Activated gamma-delta T cell treated with anti-CD3 and anti-CD28 coated beads, Interleukin-2, amount 50 U/mL, for 16 hours (primary cell): ENCODE measurements at places on chromosomes 3 and 15.

DNA sequence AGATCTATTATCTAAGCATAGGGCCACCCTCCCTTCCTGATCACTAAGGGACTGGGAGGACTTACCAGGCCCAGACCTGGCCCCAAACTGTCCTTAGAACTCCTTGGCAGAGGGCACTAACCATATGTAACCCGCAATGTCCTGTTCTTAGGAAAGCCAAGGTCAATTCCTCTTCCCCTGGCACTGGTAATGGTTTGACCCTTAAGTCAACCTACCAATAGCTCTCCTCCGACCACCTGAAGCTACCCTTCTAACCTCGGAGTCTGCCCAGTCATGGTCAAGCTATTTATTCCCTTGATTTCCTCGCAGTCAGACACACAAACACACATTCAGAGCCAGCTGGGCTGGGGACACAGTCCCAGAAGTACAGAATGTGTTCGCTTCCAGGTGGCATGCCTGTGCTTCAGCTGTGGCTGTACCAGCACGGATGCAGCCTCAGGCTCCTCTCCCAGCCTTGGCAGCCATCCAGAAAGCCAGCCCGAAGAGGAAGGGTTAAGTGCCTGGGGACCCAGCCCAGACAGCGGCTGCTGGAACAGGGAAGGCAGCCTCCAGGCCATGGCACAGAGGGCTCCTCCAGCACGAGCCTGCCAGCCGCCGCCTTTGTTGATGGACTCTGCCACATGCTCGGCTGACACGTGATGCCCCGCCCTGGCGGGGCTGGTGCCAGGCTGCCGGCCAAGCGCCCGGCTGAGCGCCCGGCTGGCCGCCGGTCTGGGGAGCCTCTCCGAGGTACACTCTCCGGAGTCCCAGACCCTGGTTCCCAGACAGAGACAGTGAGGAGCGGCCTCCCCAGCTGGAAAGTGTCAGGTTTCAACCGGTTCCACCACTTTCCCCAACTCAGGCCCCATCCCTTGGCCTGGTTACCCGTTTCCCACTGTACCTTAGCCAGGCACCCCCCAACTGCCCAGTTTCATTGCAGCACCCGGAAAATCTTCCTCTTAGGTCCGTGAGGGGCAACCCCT, 5.5 kb downstream of the BMF start:
- no peak for DNase-seq

GRCh38 chr3:82743196-82743595, 981.8 kb upstream of the GBE1 start:
- DNase-seq, result no peak

DNA sequence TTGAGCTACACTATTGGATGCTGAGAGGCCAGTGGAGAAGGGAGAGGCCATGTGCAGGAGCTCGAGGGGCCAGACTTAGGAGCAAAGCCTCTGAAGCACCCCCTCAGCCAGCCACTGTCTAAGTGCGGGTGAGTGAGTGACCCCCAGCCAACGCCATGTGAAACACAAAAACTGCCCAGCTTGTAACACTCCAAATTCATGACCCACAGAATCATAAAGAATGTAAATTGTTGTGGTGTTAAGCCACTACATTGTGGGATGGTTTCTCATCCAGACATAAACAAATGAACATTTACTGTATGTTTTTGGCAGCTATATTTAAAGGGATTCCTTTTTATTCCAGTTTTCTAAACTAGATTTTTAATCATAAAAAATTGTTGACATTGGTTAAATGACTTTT, 27.2 kb upstream of the TMEM158 start:
- DNase-seq, result no peak

GRCh38 chr15:73955861-73956742, 29.8 kb downstream of the LOXL1 start:
- no peak for DNase-seq

DNA sequence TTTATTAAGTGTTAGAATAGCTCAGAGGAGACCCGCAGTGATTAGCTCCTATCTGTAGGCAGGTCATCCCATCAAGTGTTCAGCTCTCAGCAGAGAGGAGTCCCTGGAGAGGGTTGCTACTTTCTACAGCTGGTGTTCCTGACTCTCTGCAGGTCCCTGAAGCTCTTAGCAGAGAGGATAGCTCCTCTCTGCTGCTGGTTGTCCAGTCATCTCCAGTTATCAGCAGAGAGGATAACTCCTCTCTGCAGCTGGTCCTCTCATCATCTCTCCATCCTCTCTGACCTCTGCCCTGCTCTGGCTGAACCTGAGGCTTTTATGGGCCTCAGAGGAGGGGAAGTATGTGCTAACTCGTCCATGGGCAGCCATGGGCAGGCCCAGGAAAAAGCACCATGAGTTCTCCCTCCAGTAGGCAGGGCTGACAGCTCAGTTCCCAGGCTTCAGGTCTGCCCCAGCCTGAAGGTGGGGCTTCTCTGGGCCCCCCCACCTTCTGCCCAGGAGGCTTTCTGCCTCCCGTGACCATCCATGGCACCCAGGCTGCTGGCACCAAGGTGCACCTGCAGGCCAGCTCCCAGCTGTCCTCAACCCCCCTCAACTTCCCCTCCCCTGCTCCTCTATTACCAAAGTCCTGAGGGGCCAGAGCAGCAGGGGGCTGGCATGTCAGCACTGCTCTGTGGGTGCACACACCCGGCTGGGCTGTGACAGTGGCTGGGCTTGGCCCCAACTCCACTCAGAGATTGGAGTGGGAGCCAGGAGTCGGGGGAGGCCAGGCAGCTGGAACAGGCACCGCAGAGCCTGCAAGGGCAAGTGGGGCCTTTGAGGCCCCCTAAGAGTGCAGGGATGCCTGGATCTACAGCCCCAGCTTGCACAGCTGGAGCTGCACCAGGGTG, 98.9 kb upstream of the FRMD4B start:
- DNase-seq, result no peak

DNA sequence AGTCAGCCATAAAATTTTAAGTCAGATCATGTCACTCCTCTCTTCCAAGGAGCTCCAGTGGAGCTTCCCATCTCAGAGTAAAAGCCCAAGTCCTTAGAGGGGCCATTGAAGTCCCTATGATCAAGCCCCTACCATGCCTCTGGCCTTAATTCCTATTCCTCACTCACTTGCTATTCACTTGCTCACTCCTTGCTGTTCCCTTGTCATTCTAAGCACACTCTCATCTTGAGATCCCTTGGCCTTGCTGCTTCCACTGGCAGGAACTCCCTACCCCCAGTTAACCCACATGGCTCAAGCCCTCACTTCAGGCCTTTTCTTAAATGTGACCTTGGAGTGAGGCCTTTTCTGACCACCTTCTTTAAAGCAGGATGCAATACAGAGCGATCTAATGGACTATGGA, 12.3 kb upstream of the SECISBP2L start:
- DNase-seq, result no peak

GRCh38 chr3:198112031-198112430, 152.0 kb downstream of the LMLN start:
- DNase-seq, result no peak

DNA sequence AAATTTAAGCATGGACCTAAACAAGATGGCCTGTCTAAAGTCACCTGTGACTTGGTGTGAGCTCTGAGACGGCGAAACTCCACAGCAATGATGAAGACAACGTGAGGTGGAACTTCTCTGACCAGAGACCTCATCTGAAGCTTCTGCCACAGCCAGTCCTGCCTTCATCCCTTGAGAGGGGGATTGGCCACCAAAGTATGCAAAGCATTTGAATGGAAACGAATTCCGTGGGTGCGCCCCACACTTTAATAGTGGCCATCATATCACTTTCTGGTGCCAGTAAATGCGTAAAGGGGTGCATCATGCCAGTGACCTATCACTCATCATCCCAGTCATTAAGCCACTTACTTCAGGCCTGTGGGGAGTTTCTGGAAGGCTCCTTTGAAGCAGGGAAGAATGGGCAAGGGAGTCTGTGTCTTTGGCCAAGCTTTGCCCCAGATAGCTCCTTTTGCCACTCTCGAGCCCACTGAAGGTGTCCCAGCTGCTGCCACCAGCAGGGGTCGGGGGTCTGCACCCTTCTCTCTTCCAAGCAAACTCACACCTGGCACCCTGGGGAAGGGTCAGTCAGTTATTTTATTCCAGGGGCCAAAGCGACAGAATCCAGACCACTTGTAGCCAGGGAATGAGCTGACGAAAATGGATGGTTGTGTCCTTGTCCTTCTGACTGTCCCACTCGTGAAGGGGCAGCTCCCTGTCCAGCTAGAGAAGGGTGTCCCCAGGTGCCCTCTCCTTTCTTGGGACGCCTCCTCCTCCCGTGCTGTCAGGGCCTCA, 17.7 kb downstream of the MUC20 start:
- no peak for DNase-seq

DNA sequence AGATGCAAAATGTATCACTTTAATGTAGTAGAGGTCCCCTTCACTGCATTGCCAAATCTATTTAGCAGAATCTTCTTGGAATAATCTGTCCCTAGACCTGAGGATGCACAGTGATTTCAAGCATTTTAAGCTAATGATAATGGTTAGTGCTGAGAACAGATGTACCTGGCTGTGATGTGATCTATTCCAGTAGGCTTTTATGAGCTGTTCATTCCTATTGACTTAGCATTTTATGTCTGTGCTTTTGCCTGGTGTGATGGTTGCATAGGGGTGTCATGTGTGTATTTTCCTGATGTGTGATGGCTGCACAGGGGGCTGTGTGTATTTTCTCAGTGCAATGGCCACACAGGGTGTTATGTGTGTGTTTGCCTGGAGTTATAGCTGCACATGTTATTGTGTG, 272.9 kb downstream of the TIGIT start:
- no peak for DNase-seq

GRCh38 chr15:38843051-38843501, 278.5 kb upstream of the RASGRP1 start:
- no peak for DNase-seq

DNA sequence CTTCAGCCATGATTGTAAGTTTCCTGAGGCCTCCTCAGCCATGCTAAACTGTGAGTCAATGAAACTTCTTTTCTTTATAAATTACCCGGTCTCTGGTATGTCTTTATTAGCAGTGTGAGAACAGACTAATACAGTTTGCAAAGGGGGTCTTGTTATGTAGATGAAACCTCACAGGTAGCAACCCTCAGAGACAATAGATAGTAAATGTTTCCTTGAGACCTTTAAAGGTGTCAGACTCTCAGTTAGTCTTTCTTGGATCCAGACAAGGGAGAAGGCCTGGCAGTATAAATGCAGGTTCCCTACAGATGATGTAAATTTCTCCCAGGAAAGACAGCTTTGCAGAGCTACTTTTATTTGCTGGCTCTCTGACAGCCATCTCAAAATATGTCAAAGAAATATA, 510.8 kb downstream of the AGBL1 start:
- DNase-seq, result no peak

DNA sequence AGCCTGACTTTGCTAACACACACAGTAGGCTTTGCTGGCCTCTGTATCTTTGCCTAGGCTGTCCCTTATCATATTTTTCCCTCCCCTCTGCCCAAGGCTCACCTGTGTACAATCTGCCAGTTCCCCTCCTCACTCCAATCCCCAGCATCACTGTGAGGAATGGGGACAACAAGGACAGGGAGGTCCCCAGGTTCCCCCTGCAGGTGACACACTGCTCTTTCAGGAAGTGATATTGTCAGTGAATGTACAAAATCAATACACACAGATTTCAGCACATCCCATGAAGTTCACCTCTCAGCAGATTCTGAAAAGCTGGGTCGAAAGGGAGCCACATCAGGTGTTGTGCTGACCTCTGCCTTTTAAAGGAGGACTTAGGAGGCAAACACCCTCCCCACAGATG, 177.5 kb downstream of the RAB11A start:
- DNase-seq, result no peak

GRCh38 chr3:30605005-30605404, 1.4 kb upstream of the TGFBR2 start:
- no peak for DNase-seq

DNA sequence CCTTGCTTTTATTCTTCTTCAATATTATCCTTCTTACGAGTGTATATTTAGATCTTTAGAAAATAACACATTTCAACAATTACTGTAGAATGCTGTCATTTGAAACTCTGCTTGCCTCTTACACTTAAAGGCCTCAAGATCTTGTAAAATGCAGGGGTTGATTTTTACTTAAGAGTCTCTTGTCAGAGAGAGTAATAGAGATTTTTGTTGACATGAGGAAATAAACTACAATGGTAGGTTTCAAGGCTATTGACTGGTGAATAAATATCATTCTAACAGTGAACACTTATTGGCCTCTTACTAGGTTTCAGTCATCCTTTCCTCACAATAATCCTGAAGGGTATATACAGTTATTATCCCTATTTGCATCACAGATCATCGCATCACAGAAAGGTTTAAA, 344.6 kb downstream of the GBE1 start:
- no peak for DNase-seq

DNA sequence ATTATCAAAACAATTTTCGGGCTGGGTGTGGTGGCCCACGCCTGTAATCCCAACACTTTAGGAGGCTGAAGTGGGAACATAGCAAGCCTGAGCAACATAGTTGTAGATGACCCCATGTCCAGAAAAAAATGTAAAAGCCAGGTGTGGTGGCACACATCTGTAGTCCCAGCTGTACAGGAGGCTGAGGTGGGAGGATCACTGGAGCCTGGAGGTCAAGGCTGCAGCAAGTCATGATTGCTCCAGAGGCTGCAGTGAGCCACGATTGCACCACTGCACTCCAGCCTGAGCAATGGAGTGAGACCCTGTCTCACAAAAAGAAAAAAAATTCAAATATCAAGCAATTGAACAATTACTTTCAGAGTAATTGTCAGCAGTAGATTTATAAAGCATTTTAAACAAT, 8.0 kb upstream of the PAQR9 start:
- DNase-seq, result no peak

DNA sequence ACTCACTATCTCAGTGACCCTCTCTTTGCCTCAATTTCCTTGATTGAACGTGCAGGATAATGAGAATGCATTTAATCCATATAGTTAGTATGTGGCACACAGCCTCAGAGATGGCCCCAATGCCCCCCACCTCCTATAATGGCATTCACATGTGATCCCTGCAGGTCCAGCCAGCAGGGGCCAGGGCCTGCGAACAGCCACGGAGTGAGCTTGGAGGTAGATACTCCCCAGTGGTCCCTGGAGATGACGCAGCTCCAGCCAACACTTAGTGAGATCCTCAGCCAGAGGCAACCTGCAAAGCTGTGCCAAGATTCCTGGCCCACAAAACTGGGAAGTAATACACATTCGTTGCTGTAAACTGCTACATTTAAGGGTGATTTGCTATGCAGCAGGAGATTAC, 184.9 kb upstream of the NSMCE3 start:
- DNase-seq, result no peak
